NCI-H2029 treated with DMSO at 0.1 percent for 48 hours (cell line): ENCODE measurements at places on chromosomes 13 and 19.

GRCh38 chr19:15118789-15119494 is 11.7 kb downstream of the SYDE1 start:
- no peak for DNase-seq

DNA sequence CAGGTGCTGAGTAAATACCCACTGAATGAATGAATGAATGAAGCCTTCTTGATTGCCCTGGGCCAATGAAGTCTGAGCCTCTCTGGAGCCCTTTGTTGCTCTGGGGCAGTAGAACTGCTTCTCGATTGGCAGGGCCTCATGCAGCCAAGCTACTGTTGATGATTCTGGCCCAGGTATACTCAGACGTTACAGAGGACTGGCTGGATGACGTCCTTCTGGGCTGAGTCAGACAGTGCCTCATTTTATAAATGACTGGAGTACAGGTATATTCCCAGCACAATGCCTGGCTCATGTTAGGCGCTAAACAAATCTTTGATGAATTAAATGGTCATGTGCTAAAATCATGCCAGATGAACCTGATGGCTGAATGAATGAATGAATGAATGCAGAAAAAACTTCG is 243.8 kb upstream of the MAB21L1 start:
- no peak for DNase-seq

DNA sequence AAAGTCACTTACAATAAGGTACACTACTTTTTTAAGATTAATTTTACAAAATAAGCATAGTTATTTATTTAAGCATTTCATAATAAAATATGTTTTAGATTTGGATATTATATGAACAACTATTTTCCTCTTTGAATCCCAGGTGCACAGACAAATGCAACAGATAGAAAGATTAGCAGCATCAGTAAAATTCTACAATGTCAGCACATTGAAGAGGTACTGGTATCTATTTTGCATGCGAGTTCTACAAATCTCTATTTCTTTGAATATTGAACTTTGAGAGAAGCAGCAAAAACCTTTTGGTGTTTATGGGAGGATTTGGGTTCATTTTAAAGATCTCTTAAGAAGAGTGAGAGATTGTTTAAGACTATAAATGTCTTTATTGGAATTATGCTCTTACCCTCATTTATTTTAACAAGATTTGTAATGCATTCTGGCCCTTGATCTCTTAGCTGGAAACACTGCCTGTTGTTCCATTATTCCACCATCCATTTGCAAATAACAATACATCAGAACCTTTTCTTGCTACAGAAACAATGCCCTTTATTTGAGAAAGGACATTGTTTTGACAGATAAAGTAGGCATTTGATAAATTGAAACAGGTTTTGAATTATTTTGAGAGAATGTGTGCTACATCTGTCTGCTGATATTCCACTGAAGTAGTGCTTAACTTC is 558.8 kb upstream of the KLHL1 start:
- DNase-seq: no peak

GRCh38 chr13:36377826-36378468 is 31.8 kb upstream of the SPART start:
- DNase-seq: no peak

GRCh38 chr13:77536358-77536757 is 852 bp downstream of the SCEL start:
- no peak for DNase-seq

- no peak for DNase-seq
These were observed 33.8 kb upstream of the MYO16 start for GRCh38 chr13:108595436-108596274.

DNA sequence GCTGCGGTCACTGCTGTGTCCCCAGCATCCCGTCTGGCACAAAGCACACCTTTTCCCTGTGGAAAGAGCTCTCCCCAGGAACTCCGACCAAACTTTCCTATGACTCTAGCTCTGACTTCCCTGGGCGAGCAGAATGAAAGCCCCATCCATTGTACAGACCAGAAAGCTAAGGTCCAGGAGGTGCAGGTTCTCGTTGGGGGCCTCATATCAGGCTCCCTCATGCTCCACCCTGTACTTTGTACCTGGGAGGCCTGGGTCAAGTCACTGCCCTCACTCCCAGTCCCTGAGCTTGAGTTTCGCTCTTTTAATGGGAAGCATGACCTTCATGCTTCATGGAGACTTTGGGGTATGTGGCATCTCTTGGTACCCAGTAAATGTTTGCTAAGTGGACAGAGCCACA is 18.4 kb downstream of the CYTH2 start:
- no peak for DNase-seq
